Stimulated activated CD4-positive, alpha-beta T cell treated with anti-CD3 and anti-CD28 coated beads, Interleukin-15, amount 100 ng/mL, for 1 hour (primary cell): ENCODE measurements at places on chromosomes 3 and 15.

DNA sequence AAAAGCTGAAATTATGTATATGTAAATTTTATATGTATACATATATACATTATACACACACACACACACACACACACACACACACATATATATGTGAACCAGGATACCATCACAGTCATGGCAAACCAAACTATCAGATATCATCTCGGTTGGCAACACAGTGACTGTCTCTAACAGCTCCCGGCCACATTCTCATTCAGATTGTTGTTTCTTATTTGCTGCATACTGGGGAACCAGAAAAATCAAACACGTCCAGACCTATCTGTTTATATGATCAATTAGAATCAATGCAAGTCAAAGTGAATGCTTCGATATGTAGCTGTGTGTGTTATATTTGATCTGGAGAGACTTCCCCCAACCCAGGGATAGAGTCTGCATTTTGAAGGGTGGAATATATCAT is 61.1 kb downstream of the TIPARP start:
- no peak for DNase-seq

DNA sequence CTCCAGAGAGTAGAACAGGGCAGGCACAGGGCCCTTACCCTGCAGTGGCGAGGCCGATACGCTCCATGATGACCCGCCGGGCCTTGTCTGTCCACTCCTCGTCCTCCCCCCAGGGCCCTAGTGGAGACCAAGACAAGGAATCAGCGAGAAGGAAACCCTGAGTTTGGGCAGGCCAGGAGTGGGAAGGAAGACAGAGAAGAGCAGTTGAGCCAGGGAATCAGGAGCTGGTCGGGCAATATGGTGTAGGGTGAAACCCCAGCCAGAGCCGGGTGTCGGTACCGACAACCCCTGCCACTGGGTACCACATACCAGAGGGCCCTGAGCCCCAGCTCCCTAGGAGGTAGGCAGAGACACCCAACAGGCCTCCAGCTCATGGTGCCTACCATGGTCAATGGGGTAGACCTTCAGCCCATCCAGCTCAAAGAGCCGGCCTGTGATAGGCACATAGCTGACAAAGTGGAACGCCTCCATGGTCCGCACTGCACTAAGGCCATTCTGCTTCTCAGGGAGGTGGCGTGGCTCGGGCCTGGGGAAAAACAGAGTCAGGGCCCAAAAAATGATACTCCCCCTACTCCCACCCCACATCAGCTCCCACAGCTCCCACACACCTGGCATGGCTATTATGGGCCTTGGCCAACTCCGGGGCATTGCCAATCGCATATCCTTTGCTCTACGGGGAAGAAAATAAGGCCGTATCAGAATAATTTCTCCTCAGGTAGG is 38.0 kb downstream of the SEMA3G start:
- no peak for DNase-seq

- DNase-seq, result no peak
These were observed 20.8 kb downstream of the MED12L start for GRCh38 chr3:151106311-151106710.

DNA sequence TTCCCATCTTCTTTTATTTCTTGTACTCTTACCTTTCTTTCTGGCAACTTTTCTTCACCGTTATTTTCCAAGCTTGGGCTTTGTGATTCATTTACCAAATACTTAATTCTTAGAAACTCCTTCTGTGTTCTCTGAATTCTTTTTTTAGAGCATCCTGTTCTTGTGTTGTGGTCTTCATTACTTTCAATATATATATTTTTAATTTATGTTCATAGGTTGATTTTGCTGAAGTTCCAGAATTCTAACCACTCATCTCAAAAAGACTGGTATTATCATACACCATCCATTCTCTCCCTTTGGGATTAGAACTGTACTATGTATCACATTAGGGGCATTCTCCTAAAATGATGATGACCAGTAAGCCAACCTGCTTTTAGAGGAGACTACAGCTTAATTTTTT is 362.3 kb upstream of the CBLB start:
- no peak for DNase-seq

DNA sequence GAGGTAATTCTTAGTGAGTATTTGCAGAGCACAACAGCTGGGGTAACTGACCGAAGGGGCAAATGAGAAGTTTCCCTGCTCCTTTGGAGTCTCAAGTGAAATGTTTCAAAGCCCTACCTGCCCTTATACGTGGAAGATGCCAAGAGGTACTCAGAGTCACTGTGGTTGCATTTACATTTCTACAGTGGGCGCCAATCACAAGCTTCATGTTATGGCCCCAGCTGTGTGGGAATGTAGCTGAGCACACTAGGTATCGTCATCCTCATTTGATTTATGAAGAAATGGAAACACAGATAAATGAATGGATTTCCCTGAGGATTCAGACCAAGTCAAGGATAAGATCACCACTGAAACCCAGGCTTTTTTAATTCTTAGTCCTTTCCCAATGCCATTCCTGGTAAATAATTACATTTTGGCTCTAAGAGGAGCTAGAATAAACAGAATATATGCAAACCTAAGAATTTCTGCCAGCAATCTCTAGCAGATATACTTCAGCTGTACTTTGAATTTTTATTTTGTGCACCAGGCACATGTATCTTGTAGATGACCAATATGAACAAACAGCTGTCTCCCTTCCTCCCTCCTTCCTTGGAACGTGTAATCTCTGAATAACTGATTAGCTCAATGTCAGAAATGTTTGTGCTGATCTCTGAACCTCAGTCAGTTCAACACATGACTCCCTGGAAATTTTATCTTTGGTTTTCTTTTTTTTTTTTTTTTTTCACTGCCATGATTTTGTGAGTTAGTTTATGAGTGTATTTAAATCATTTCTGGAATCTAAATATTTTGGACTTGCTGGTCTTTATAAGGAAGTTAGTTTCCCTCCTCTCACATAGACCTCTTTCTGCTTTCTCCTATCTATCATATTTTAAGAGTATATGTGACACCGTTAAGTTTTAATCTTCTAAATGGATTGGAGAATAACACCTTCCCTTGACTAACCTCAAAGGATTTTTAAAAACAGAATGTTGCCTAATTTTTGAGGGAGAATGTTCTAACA is 69.2 kb downstream of the MAP2K5 start:
- no peak for DNase-seq

DNA sequence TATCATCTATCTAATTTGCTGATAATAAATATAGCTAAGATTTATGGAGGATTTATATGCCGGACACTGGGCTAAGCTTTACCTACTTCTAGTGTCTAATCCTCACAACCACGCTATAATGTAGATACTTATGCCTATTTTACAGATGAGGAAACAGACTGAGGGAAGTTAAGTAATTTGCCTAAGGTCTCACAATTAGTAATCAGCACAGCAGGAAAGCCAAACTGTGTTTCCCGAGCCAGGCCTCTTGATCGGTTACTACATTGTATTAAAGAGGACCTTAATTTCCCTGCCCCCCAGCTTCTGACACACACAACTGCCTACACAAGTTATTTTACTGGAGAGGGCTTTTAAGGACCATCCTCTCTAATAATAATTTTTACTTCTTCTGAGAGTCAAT is 40.9 kb downstream of the ONECUT1 start:
- DNase-seq, result no peak

DNA sequence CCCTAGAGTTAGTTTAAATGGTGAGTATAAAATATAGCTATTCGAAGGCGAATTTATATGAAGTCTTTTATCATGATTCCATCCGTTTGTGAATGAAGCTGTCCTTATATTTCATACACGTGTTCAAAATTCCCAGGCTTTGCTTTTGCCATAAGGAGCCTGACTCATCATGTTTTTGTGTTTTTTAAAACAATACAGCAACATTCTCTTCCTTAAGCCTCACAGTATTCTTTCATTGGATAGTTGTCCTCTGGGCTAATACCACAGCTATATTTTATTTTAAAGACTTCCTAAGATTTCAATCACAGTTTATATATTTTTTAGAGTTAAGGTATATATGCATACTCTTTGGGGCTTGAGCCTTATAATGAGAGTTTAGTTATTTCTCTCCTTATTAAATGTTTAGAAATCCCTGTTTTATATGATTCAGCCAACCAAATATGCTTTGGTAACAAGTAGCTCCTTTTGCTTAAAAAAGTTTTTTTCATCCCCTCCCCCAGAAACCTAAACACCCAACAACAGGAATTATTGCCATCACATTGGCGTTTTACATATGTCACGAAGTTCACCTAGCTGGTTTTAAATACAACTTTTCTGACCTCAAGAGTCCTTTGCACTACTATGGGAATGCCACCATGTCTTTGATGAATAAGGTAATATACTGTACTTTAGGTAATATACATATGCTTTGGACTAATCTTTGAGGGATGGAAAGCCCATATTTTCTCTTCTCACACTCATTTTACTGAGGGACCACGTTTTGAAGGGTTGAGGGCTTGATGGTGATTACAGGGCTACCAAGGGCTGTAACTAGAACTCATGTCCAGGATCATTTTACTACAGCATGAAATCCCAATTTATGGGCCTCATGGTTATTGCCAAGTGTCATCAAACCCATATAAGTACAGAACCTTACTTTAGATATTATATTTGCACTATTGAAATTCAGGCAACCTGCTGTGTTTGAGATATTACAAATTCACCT is 28.5 kb downstream of the ST3GAL6 start:
- DNase-seq, result no peak

- no peak for DNase-seq
These were observed 50.8 kb downstream of the CRTC3 start for GRCh38 chr15:90580541-90580940.

DNA sequence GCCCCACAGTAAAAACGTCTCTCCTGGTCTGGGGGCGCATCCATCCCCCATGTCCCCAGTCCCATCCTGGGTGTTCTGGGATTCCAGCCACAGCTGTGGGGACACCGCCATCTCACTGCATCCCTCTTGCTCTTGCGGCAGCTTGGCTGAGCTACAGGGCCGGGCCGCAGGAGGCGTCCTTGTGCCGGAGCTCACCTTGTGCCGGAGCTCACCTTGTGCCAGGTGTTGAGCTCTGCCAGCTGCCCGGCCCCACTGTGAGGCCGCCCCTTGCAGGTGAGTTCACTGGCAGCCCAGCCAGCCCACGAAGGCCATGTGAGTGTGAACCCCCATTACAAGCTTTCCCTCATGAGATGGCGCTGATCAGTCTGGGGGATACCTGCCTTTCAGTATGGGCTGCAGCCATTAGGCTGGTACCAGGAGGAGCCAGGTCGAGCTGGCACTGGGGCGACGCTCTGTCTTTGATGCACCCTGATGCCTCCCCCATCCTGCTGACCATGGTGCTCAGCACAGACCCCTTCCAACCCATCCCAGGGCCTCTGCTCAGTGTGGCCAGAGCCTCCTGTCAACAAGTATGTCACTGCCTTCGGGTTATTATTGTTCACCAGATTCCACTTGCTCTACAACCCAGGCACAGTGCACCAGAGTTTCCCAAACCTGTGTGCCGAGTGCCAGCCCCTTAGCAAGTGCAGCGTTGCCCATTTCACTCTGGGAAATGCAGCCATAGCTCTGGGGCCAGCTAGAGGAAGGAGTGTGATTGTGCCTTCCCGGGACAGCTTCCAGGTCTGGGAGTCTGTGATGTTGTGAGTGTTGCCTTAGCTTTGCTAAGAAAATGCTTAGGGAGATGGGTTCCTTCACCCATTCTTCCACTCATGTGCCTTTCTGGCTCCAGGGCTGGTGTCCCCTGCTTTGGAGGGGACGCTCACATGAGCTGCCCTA is 105.7 kb downstream of the APBA2 start:
- DNase-seq, result no peak

DNA sequence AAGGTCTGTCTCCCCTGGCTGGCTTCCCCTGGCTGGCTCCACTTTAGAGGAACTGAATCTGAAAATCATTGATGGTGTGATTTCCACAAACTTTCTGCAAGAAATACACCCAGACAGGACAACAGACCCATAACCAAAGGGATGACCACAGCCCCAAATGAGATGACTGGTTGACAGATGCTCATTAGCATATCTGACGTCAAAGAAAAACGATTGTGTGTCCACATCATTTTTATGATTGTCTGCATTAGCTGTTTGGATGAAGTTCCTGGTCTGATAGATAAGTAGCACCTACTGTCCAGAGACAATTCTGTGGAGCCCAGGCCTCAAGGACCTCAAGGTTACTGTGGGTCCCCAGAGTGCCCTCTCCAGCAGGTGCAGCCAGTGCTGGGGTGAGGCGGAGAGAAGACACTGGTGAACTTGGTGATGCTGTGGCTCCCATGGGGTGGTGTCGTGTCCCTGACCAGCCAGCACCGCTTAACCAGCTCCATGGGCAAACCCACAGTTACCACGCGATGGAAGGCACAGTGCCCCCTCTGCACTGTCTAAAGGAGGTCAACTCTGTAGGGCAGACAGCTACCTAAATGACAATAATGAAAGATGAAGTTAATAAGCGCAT is 127.4 kb downstream of the NSMCE3 start:
- DNase-seq, result no peak

DNA sequence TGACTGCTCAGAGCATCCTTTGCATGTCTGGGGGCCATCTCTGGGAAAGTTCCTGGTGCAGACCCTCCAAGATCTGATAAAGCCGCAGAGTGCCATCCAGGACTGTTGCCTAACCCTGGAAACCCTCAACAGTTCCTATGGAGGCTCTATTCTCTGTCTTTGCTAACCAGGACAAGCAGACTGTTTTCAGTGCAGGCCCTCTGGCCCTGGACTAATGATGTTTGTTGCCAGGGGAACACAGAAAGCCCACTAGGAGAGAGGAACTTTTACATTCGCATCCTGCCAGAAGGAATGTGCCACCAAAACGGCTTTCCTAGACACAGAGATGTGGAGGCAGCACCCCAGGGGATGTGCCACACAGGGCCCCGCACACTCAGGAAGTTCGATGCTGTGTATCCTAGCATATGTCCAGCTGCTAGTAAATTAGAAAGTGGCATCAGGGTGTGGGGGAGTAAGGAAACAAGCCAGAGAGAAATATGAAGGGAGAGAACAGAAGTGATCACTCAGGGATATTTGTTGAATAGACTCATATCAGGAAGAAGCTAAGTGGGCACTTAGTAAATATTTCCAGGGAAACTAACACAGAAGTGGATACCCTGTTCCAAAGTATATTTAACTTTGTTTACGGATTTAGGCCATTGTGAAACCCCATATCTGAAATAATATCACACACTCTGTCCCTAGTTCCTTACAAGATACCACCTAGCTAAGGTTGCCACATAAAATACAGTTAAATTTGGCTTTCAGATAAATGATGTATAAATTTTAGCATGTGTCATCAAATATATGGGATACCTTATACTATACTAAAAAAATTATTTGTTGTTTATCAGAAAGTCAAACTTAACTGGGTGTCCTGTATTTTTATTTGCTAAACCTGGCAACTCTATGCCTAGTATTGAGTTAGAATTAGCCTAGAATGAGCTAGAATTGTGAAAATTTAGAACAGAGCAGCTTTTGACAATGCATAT is 29.9 kb upstream of the TMOD3 start:
- no peak for DNase-seq

- DNase-seq, result no peak
These were observed 43.0 kb upstream of the FBN1 start for GRCh38 chr15:48688493-48688892.
